ENCODE measurements at places on chromosomes 2 and 18.
A peak's percentile ranks its signal among the peaks of the same experiment; 100 is the strongest.

DNA sequence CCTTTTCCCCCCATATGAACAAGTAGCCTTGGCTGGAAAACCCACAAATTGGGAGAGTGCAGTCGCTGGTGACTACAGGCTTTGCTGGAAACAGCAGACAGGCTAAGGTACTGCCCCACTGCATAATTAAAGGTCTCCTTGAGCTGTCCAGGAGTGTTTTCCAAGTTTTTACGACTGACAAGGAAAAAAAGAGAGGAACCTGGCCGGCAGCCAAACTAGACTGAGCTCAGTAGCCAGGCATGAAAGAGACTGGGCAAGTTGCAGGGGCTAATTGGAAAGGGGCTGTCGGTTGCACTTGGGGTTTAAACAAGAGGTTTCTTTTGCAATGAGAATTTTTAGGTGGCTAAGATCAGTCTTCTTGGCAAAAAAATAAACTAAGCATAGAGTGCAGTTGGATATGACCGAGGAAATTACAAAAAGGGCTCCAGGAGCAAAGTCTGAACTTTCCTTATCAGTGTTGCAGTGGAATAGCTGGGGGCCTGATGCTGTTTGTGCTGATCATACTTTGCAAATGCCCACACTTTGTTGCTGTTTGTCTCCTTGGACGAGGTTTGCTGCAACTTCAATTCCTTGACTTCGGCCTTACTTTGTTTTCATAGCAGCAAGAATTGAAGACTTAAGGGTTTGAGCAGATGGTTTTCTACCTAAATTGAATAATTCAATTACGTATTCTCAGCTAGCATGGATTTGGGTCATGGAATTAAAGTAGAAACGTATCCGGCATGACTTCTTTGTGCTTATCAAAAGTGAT is 2.1 kb downstream of the GULP1 start:
- peak; percentile 51 for DNase-seq

- DNase-seq, result no peak
These were observed 899 bp upstream of the GFPT1 start for GRCh38 chr2:69387770-69388481.

DNA sequence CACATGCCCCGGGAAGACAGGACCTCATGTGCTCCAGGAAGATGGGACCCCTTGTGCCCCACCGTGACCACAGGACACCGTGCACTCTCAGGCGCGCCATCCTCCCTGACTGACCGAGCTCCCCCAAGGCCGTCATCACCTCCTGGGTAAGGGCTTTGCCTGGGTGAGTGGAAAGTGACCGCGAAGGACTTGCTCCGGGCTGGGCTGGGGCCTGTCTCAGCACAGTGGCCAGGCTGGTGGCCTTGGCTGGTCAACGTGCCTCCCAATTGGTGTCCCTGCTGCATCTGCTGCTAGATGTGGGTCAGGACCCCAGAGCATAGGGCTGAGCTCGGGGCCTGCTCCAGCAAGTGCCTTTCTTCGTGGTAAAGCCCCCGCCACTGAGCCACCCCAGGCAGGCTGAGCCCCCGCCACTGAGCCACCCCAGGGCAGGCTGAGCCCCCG is 69.7 kb upstream of the CTDP1 start:
- DNase-seq, result no peak

- DNase-seq, result no peak
These were observed 29.1 kb downstream of the SLC4A3 start for GRCh38 chr2:219656526-219656925.

- DNase-seq, result no peak
These were observed 308.5 kb downstream of the GBX2 start for GRCh38 chr2:235859651-235860050.

DNA sequence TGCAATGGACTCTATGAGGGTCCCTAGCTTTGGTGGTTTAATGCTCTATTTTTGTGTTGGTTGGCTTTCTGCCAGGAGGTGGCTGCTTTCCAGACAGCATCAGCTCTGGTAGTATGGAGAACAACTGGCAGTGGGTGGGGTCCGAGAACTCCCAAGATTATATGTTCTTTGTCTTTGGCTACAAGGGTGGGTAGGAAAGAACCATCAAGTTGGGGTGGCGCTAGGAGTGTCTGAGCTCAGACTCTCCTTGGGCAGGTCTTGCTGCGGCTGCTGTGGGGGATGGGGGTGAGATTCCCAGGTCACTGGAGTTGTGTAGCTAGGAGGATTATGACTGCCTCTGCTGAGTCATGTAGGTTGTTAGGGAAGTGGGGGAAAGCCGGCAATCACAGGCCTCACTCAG is 976.1 kb upstream of the GYPC start:
- no peak for DNase-seq

DNA sequence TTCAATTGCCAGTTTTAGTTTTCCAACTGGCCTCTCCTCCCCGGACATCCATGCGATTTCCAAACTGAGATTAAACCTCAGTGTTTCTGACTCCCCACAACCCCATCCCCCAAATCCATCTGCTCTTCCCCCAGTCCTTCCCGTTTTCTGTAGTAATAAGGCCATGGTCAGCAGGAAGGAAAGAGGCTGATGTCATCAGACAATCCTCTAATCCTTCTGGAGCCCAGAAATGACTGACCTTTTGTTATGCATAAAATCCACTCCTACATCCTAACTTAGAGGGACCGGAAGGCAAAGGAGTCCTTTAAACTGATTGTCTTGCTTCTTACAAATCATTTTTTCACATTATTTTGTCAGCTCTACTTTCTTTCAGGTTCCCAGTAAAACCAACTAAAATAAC is 155.8 kb downstream of the INO80D start:
- peak; percentile 15 for DNase-seq

DNA sequence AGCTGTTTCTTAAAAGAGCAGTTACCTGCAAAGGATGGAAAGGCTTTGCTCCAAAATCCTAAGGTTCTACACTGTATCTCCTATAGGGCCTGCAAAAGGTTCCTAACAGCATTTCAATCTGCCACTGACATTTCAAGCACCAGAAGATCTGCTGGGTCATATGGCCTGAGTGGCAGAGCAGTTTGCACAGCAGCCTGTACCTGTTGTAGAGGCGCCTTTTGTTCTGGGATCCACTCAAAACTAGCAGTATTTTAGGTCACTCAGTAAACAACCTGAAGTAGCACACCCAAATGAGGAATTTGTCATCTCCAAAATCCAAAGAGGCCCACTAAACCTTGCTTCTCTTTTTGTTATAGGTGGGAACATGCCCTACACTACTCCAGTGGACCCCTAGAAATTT is 6.2 kb downstream of the FAM210A start:
- no peak for DNase-seq

DNA sequence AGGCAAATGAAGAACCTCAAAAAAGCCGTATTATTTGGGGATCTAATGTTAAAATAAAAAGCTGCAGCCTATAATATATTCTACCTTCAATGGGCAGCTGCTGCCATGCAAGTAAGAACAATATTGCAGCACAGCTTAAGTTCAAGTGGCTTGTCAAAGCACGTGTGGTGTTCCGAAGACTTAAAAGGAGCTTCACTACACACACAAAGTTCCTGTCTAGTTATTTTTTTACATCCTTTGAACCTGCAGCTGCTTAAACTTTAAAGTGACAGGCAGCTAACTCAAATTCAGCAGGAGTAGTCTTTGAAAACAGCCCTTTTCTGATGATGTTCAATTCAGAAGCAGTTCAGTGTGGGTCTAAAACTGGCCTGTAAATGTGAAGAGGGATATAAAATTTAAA is 85.8 kb upstream of the XIRP2 start:
- no peak for DNase-seq

- DNase-seq, result no peak
These were observed 26.4 kb downstream of the CELF4 start for GRCh38 chr18:37539236-37539635.

DNA sequence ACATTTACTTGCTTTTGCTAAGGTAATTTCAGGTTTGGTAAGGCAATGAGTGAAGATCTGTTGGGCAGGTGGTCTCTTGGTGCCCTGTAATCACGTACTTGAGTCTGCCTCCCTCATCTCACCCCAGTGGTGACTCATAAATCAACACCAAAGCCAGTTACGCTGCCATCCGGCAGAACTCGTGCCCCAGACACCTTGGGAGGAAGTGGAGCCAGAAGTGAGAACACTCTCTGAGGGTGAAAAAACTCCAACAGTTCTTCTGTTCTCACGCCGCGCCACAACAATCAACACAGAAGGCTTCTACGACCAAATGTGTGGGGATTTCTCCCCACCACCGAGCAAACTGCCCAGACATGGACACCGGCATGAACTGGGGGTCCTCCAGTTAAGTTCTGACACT is 206.2 kb downstream of the ARL4C start:
- DNase-seq, result no peak

GRCh38 chr18:41034413-41034812 is 920.6 kb upstream of the PIK3C3 start:
- DNase-seq, result no peak

DNA sequence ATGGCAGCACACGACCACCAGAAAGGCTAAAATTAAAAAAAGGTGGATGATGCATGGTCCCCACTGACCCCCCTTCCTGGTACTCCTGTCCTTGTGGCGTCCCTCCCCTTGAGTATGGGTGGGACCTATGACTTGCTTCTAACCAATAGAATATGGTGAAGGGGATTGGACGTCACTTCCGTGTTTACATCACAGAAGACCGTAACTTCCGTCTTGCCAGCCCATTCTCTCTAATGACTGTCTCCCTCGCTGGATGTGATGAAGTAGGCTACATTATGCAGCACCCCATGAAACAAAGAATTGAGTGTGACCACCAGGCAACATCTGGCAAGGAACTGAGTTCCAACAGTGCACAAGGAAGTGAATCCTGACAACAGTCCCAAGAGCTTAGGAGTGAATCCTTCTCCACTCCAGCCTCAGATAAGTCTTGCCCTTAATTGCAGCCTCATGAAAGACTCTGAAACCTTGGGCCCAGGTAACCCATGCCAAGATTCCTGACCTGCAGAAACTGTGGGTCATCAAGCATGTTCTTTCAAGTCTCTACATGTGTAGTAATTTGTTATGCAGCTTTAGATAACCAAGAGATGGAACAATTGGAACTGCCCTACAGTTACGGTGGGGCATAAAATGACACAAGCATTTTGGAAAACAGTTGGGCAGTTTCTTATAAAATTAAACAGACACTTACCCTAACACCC is 80.1 kb upstream of the NPAS2 start:
- no peak for DNase-seq

GRCh38 chr2:143146815-143147530 is 17.8 kb downstream of the ARHGAP15 start:
- no peak for DNase-seq

GRCh38 chr2:7691961-7692656 is 774.9 kb downstream of the RNF144A start:
- DNase-seq, result no peak

DNA sequence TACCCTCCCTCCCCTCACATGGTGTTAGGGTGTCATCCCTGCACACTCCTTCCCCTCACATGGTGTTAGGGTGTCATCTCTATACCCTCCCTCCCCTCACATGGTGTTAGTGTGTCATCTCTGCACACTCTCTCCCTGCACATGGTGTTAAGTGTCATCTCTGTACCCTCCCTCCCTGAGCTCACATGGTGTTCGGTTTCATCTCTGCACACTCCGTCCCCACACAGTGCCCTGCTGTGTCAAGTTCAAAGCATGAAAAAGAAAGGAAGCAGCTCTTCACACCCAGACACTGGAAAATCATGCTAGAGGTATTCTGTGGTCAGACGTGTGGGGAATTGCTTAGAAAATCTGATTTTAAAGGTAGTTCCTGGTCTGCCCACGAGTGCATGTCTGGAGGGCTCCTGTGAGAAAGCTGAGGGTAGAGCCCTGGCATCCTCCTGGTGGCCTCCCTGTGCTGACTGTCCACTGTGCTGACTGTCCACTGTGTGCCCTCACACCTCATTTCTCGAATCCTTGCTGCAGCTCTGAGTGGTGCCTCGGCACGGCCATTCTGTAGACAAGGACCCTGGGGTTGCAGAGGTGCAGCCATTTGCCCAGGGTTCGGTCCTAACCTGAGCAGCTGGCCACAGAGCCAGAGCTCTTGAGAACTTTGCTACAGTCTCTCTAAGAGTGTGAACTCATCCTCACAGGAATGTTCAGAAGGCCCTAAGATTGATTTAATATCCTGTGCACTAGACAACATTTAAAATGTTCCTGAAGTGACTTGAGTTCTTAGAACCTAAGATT is 69.1 kb upstream of the NFATC1 start:
- DNase-seq, result no peak

GRCh38 chr2:237723602-237724001 is 75.0 kb upstream of the RBM44 start:
- DNase-seq, result peak; percentile 44

DNA sequence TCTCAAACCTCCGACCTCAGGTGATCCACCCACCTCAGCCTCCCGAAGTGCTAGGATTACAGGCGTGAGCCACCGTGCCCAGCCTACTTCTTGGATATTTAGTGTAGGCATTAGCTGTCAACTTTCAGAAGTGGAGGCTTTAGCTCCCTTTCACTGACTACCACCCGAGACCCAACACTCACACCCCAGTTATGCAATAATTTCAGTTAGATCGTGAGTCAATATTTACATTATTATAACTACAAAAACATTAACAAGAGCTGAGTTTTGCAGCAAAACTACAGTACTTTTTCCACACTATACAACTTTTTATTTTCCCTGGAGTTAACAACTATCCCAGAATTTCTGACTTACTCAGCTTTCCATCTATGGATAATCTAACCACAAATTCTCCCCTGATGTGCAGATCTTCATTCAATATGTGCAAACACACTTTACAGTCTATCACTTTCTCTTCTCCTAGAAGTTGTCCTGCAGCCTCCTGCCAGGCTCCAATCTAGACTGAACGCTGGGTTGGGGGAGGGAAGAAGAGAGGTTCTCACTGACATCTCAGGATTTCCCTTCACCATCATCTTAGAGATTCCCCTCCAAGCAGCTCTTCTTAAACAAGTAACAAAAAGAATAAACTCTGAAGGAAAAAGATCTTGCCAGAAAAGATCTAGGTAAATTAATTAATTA is 10.1 kb downstream of the TBC1D8 start:
- no peak for DNase-seq

- peak; percentile 64 for DNase-seq
These were observed 188.2 kb downstream of the BCL2 start for GRCh38 chr18:63131106-63131958.

GRCh38 chr2:20350041-20350712 is 467 bp downstream of the PUM2 start:
- DNase-seq, result no peak

DNA sequence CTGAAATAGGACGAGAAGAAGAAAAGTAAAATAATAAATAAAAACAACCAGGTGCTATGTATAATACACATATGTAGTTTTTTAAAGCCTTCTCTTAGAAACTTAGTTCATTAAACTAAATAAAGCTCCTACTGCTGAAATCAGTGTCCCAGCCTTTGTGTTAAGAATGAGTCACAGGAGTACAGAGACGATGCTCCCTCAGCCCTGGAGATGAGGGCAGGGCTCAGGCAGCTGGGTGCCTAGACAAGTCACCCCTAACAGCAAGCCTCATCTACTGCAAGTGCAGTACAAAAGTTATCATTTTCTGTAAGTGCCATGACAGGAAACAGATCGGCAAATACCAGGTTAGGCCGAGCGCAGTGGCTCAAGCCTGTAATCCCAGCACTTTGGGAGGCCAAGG is 18.2 kb downstream of the KIDINS220 start:
- peak; percentile 16 for DNase-seq

GRCh38 chr2:159371506-159371905 is 85.0 kb upstream of the WDSUB1 start:
- no peak for DNase-seq
